Stimulated activated naive CD8-positive, alpha-beta T cell treated with anti-CD3 and anti-CD28 coated beads, Interleukin-15, Interleukin-2, amounts not matched to agents 100 U/mL and 50 U/mL, for 24 hours (primary cell): ENCODE measurements at places on chromosomes 3 and 15.

DNA sequence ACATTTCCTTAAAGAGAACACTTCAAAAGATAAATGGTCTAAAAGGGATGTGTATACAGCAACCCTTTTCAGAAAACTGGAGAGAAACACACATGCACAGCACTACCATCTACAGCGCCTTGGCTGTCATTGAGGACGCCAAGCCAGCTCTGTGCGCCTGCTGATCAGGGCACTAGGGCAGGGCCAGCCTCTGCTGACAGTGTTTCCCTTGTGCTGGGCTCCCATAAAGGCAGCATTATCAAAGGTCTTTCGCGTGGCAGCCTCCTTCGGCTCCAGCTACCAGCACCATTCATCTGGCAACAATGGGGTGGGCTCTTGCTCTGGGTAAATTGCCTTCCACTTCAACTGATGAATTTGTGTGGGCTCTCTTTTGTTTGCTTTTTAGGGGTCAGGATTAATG lies 53.4 kb downstream of the LDHAL6B start:
- DNase-seq: no peak

GRCh38 chr3:151087648-151088047 lies 2.2 kb downstream of the MED12L start:
- DNase-seq: no peak

DNA sequence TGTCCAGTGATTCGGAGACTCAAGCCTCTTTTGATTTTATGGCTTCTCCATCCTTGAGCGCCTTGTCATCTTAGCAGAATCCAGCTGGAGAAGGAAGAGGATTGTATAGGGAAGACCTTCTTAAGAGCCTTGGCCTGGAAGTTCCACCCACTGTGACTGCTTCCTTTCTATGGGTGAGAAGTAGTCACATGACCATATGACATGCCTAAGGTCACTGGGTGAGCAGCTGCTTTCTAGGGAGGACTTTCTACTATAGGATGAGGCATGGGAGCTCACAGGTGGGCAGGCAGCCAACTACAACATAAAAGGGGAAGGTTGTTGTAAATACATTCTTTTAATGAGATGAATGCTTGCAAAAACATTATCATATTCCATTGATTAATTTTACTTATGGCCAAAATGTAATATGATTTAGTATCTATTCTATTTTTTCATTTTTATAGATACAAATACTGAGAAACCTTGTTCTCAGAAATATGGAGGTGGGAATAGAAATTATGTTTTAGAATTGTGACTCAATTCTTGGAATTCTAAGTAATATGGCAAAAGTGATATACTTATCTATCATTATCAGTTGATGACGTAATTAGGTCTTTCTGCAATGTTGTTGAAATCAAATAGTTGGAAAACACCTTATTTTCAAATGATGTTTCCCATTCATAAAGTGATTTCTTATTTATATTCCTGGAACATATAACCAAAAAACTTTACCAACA lies 53.6 kb upstream of the MINAR1 start:
- no peak for DNase-seq

DNA sequence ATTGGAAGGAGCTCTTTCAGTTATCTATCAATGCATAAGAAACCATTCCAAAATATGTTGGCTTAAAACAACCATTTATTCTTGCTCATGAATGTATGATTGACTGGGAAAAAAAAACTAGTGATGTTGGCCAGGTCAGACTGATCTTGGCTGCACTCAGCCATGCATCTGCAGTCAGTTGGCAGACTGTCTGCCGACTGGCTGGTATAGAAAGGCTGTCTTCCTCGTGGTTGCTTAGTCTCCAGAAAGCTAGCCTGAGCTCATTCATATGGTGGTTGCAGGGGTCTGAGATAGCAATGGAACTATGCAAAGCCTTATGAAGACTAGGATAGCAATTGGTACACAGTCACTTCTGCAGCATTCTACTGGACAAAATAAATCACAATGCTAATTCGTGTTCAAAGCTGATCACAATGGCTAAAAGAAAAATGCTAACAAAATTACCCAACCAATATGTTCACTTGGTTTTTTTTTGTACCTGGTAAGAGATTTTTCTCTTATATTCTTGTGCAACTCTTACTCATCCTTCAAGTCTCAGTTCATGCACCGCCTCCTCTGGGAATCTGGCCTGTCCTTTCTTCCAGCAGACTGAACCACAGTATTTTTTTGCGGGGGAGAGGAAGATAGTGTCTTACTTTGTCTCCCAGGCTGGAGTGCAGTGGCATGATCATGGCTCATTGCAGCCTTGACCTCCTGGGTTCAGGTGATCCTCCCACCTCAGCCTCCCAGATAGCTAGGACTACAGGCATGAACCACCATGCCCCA lies 126.8 kb downstream of the KCNAB1 start:
- no peak for DNase-seq

DNA sequence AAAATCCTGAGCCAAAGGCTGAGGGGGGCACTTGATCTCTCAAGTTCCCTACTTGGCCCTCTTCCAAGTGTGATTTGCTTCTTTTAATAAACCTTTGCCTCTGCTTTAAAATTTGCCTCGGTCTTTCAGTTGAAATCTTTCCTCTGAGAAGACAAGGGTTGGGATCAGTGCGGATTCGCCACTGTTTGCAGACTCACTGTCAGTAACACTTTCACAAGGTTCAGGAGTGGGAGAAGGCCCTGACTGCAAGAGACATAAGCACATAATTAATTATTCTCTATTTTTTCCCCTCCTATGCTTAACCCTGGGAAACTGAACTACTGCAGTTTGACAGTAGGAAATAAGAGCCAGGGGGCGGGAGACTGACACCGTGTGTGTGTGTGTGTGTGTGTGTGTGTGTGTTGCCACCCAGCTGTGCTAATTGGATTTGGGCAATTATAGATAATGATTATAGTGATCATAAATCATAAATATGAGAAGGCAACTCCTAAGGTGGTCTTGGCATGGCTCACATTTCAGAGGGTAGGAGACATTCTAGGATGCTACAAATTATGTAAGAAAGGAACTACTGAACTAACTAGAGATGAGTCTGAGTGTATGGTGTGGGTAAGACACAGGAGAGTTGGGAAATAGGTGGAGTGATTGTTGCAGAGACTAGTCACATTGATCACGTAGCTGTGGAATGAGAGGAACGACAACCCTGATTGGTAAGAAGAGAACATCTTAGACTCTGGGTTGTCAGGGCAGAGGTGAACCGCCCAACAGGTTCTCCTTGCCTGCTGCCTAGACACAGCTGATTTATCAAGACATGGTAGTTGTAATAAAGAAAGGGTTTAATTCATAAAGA lies 5.5 kb upstream of the ZNF662 start:
- no peak for DNase-seq

- no peak for DNase-seq
These were observed 26.0 kb downstream of the PPCDC start for GRCh38 chr15:75049392-75049791.

DNA sequence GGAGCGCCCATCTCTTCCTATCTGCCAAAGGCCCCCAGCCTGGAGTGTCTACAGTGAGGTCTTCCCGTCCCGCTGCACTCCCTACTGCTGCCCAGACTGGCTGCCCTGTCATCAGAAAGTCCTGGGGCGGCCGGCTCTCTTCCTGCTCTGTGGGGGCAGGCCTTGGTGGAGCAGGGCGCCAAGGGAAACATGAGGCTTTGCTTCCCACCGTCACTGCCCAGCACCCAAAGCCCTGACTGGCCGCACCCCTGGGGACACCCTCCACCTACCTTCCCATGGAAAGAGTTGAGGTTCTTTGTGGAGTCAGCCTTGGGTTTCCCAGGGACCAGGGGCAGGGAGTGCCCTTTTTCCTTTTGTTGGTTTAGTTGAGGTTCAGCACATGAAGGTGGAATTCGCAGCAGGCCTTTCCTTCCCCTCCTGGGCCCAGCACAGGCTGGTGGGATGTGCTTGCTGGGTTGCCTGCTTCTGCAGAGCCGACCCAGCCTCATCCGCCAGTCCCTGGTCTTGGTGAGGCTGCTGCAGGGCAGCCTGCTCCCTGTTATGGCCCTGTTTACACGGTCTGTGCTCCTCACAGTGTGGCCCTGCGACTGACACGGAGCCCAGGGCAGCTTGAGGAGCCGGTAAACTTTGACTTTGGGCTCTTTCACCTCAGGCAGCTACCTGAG lies 51.8 kb upstream of the PLXNA1 start:
- no peak for DNase-seq

DNA sequence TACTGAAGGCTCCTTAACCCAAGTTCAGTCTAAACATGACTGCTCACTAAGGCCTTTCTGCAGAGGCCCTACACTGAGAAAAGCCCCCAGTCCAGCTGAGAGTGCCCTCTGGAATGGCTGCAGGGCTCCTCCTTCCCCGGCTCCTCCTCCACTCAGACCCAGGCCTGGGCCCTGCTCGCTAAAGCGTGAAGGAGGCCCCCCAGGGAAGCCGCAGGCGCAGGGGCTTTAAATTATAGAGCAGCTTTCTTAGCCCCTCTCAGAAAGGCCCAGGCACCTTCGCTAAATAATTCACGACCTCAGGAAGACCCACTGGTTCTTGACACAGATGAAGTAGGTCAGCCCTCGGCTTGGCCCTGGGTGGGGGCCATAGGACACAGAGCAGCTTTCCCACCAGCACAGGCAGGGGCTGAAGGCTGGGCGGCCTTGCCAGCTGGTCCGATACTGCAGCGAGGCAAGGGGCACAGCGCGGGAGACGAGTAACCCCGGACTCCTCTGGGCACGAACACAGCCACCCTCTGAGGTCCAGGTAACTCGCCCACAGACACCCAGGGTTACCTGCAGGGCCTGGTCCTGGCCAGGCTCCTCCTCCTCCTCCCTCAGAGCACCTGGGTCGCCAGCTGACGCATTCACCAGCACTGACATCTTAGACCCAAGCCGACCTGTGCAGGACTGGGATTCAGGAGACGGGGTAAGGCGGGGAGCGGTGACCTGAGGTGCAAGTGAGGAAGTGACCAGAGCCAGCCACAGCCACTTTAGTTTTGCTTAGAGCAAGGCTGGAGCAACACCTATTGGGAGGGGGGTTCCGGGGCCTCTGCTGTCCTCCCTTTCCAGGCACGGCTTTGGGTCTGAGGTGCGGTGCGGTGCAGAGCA lies 36.9 kb downstream of the RBPMS2 start:
- no peak for DNase-seq

DNA sequence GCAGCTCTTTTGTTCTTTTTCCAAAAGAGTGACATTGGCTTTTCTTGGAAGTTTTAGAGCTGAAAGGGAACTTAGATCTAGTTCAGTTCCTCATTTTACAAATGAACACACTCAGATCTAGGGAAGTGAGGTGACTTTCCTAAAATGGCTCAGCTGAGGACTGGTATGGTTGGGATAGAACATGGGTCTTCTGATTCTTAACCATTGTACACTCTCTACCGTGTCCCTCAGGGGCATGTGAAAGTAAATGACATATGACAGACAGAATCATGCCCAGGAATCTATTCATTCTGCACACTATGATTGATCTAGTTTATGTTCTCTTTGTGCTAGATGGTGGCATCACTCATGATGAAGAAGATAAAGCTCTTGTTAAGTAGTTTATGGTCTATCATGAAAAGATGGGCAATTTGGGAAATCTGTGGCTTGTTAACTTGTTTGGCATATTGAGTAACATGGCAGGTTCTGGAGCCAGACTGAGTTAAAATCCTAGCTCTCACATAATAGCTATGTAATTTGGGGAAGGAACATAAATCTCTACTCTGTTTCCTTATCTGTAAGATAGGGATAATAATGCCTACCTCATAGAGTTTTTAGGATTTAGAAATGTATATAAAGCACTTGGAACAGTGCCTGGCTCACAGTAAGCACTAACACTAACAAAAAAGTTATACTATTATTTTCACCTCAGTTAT lies 30.9 kb downstream of the UBE2E1 start:
- no peak for DNase-seq

DNA sequence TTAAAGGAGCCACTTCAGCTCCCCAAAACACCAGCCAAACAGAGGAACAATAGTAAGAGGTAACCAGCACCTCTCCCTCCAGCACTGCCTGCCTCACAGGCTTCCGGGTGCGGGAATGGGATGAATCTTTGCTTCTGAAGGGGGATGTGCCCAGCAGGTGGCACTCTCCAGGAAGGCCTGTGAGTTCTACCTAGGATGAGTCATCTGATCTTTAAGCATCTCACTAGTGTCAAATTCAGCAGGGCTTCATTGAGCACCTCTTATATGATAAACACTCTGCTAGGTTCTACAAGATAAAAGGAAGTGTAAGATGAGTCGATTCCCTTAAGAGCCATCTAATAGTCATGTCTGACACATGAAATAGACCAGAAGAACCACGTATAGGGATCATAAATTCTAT lies 237.4 kb upstream of the UMPS start:
- peak; percentile 23 for DNase-seq

DNA sequence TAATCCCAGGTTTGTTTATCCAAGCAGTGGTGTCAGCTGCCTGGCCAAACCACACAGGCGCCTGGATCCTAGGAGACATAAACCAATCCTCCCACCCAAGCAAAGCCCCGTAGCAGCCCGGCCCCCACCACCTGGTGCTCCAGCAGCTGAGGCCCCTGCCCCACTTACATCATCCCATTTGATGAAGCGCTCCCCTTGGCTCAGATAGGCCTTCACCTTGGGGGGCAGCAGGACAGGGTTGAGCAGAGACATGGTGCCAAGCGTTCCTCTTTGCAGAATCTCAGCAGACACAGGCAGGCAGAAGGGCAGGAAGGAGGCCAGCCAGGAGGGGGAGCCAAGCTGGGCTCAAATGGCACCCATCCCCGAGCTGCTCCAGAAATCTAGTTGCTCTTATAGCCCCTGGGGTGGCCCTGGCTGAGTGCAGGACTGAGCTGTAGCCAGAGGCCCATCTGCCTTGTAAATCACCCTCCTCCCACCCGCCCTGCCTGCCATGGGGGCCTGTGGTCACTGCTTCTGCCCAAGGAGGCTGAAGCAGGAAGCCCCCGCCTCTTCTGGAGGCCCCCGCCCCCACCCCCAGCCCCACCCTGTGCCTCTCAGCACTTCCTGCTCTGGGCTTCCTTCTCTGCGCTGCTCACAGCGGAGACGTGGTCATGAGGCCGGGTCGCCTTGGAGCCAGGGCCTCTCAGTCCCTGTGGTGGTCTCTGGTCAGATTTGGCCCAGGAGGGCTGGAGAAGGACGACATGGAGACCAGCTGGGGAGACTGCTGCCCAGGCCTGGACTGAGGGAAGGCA lies at the start of gene PLCB2:
Gene PLCB2 (minus strand): TSS at position 515 of the 791 bp plus-strand sequence. CDS start 263 bp downstream, at position 252.
- DNase-seq: peak; percentile 69

DNA sequence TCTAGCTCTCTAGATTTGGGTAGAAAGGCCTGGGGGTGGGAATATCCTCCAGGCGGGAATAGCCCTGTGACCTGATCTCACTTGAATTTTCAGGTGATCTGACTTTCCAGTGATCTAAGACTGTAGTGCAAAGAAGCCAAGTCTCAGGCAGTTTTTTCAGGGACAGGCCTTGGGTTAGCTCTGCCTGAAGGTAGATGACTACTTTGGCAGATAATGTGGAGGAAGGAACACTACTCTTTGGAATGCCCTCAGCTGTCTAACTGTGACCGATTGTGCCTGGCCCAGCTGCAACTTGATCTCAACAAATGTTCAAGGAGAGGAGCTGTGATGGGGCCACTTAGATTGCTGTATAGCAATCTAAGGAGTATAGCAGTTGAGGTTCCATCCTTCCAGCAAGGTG lies 193.7 kb downstream of the TCF12 start:
- DNase-seq: no peak
